Fibroblast of villous mesenchyme (primary cell): ENCODE measurements at places on chromosomes 5 and 9. TPM values are rescaled to one million over a fixed set of nuclear protein-coding genes. Genes with fewer than 3 reads are reported as not detected.

- DNase-seq, result no peak
These were observed 6.3 kb upstream of the ADAM19 start for GRCh38 chr5:157581901-157582300.

DNM1 gene
- total RNA-seq, result 15.5 and 36.1 TPM in 2 replicates

DNA sequence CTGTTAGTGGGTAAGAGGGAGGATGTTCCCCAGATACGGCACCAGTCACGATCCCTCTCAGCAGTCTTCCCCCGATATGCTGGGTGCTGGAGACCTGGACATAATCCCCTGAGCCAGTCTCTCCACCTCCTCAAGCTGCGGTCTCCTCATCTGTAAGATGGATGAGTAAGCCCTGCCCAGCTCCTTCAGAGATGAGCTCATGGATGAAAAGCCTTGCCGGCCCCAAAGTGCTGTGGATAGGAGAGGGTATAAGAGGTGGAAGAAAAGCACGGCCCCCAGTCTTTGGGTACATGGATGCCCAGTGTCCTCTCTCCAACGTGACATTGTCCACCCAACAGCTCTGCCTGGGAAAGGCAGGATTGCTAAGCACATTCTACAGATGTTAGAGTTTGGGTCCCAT, 4.5 kb downstream of the CAMK2A start:
- DNase-seq, result no peak

- DNase-seq, result peak; percentile 34
These were observed 33.9 kb downstream of the PTBP3 start for GRCh38 chr9:112299514-112299913.

GRCh38 chr9:132182314-132183091, 20.6 kb downstream of the NTNG2 start:
- no peak for DNase-seq

- no peak for DNase-seq
These were observed 536 bp downstream of the FEM1C start for GRCh38 chr5:115544043-115544435.

DNA sequence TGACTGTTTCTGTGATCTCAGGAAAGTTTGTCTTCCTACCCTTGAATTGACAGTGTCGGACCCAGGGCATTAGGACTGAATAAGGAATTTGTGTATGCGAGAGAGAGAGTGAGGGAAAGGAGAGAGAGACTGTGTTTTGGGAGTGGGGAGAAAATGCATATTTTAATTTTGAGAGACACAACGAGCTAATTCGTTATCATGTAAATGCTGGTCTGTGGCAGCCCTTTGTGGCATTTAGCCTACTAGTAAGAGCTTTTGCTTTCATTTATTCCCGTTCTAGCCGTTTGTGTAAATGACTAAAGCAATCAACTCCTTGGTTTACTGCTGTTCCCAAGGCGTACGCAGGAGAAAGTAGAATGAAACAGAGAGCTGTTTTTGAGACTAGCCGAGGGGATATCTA, 79.8 kb upstream of the MAMDC2 start:
- DNase-seq, result no peak

DNA sequence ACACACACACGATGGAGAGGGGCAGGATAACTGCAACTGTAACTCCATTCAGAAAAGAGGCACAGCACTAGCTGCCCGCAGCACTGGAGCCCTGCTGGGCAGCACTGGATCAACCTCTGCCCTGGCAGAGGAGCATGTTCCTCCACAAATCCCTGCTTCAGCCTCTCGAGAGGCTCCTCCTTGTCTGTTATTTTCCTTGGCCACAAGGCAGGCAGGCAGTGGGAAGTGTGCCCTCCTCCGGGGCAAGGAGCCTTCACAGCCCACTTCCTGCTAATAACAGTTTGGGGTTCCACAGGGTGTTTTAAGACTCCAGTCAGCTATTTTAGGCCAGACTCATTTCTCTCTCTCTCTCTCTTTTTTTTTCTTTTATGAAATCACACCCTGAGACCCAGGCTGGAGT, 11.8 kb downstream of the FXN start:
- no peak for DNase-seq

DNAI1 gene
- under 0.01 TPM in 1 of 2 replicates, not detected in the other for total RNA-seq

CATSPER3 gene
- total RNA-seq, result under 0.01 TPM in 1 of 2 replicates, not detected in the other

ZER1 gene
- 17.3 and 22.9 TPM in 2 replicates for total RNA-seq

FCN2 gene
- not detected in 2 replicates for total RNA-seq

GRCh38 chr5:168261227-168261571, 30.2 kb upstream of the WWC1 start:
- DNase-seq, result no peak

GRCh38 chr5:125559296-125559695, 812.9 kb upstream of the ZNF608 start:
- DNase-seq, result peak; percentile 98

DNA sequence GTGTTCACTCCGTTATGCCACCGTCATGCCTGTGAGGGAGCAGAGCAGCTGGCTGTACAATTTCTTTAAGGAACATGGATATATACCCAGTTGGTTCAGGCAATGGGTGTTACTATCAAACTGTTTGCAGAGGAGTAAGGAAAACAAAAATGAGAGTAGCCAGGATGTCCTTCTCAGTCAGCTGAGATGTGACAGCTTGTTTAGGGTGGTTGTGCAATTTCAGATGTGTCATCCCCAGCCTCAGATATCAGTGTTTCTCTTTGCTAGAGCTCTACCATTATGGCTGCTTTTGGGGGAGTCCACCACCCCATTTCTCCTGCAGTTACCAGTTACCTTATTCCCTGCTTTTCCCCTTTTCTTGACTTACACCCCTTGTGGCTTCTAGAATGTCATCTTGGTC, 135.2 kb upstream of the SLC24A2 start:
- DNase-seq, result peak; percentile 55

- no peak for DNase-seq
These were observed 168.1 kb downstream of the GRIA1 start for GRCh38 chr5:153658606-153659005.

DNA sequence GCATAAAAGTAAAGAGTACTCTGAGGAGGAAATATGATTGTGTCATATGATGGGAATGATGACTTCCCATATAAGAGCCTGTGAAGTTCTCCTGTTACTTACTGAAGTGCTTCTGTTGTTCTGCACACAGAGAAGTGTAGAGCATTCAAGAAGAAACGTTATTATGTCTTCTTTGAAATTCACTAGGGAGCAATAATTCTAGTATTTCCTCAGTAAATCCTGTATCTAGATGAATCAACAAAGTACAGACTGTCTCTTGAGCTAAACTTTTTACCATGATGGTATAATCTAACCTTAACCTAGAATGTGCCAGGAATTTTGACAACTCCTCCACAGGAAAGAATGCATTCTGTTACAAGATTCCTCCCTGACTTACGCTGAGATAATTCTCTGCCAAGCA, 18.9 kb upstream of the GHR start:
- DNase-seq, result no peak

DNA sequence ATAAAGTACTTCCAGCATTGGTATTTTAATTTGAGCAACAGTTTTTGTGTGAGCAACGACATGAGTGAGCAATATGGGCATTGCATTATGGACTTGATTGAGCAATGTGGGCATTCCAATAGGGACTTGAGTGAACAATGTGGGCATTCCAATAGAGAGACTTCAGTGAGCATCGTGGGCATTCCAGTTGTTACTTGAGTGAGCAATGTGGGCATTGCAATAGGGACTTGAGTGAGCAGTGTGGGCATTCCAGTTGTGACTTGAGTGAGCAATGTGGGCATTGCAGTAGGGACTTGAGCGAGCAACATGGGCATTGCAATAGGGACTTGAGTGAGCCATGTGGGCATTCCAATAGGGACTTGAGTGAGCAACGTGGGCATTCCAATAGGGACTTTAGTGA, 52.2 kb downstream of the ZCCHC7 start:
- no peak for DNase-seq

DNA sequence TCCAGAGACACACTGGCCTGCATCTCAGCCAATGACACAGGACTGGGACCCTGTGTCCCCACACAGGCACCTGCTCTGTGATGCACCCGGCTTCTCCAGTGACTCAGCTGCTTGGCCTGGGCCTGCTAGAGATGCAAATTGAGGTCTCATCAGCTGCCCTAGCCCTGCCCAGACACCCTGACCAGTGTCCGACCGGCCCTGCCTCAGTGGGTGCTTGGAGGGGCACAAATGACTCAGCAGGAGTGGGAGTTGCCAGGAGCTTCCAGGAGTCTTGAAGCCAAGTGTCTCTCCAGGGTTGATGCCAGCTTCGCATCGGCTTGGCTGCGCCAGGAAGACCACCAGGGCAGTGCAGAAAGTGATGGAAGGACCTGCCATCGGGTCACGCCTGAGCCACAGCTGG, 148.2 kb downstream of the ICE1 start:
- DNase-seq, result no peak

DNA sequence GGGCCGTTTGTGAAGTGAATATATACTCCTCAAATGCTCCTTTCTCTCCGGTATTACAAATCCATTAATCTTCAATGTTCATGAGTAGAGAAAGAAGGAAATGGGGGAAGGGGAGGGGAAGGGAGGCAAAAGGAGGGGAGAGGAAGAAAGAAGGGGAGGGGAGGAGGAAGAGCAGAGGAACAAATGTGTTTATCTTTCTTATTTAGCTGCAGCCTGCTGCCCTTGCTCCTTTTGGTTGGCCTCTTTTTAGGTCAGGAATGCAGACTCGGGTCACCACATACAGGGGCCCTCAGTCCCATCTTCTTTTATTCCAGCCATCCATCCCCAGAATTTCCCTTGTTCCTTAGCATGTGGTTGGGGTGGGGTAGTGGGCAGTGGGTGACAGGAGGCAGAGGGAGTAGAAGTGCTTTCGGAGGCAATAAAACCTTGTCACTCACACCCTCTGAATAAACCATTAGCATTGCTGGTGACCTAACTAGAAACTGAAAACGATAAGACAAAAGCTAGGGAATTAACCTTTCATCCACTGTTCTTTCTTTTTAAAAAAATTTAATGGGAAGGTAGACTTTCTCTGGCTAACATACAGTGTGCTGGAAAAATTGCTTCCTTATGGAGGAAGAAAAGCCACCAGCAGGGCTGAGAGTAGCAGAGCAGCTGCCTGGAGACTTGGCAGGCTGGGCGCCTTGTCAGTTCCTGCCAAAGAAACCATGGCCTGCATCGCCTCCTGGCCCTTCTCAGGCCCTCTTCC, 16.8 kb upstream of the PRLR start:
- peak; percentile 11 for DNase-seq

GRCh38 chr9:127307802-127308201, 43.2 kb downstream of the GARNL3 start:
- no peak for DNase-seq

GRCh38 chr5:135458921-135459331, 6.8 kb upstream of the TIFAB start:
- peak; percentile 69 for DNase-seq

GRCh38 chr5:158660726-158661125, 439.0 kb downstream of the EBF1 start:
- no peak for DNase-seq

GRCh38 chr5:158022393-158022792, 163.4 kb upstream of the CLINT1 start:
- no peak for DNase-seq

DNA sequence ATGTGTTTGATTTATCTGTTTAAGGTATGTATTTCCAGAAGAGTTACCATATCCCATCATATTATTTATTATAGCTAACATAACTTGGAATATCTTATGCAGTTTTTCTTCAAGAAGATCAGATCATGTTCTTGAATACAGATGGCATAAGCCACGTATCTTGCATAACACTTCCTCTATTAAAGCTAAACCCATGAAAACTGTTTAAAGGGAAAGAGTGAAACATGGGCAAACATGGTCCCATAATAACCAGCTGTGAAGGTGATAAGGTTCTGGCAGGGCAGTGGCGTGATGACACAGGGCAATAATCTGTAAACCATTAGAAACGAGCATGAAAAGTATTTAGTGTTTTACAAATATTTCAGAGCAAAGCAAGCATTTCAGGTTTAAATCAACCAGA, 34.2 kb downstream of the EFNA5 start:
- DNase-seq, result no peak
